A549 treated with Hydrocortisone at 1 μM for 4 hours (cell line): ENCODE measurements at places on chromosomes 13 and 19. TPM values are rescaled to one million over a fixed set of nuclear protein-coding genes. Genes with fewer than 3 reads are reported as not detected.

GRK1 gene
- total RNA-seq: 0.03 TPM in 1 of 5 replicates, not detected in the others

ADAMTSL5 gene
- 3.4 to 4.2 TPM (median 3.5 TPM) in 5 replicates for total RNA-seq

LDLR gene
- 20.6 to 28.5 TPM (median 27.5 TPM) in 5 replicates for total RNA-seq

BSG gene
- total RNA-seq: 645 to 729 TPM (median 699 TPM) in 5 replicates

JAK3 gene
- 0.14 to 0.25 TPM (median 0.23 TPM) in 5 replicates for total RNA-seq
